Adrenal gland (tissue), 19 donors: ENCODE measurements at places on chromosomes 3 and 15.
A peak's percentile ranks its signal among the peaks of the same experiment; 100 is the strongest.

- DNase-seq: no peak
- peak overlapping the region; percentile 92 for H3K27ac ChIP-seq
- H3K27me3 ChIP-seq: no peaks in the 10 kb centered on the region
- H3K36me3 ChIP-seq: no peaks in the 10 kb centered on the region
- peaks cover 4% of the 10 kb centered on the region for H3K4me1 ChIP-seq
Observed at GRCh38 chr15:43106486-43106829, 620 bp upstream of the UBR1 start.

GRCh38 chr15:76964157-76964556, 30.8 kb upstream of the PSTPIP1 start:
- H3K27ac ChIP-seq: no peak overlapping the region
- no peaks in the 10 kb centered on the region for H3K27me3 ChIP-seq
- no peak for DNase-seq

- no peaks in the 10 kb centered on the region for H3K4me1 ChIP-seq
- no peak overlapping the region for H3K4me3 ChIP-seq
- no peaks in the 10 kb centered on the region for H3K36me3 ChIP-seq
Observed at GRCh38 chr15:60994963-60995475, 234.1 kb downstream of the RORA start.

GRCh38 chr3:135844386-135844785, 121.1 kb upstream of the PPP2R3A start:
- DNase-seq: no peak
- H3K4me3 ChIP-seq: no peak overlapping the region
- H3K27ac ChIP-seq: no peak overlapping the region
- H3K4me1 ChIP-seq: peaks cover 3% of the 10 kb centered on the region

- no peak overlapping the region for H3K27ac ChIP-seq
- no peaks in the 10 kb centered on the region for H3K36me3 ChIP-seq
- H3K4me1 ChIP-seq: peaks cover 18% of the 10 kb centered on the region
- peak; percentile 45 for DNase-seq
- H3K4me3 ChIP-seq: no peak overlapping the region
- no peaks in the 10 kb centered on the region for H3K27me3 ChIP-seq
Observed at GRCh38 chr15:64224511-64224910, 61.7 kb upstream of the PPIB start.

DNA sequence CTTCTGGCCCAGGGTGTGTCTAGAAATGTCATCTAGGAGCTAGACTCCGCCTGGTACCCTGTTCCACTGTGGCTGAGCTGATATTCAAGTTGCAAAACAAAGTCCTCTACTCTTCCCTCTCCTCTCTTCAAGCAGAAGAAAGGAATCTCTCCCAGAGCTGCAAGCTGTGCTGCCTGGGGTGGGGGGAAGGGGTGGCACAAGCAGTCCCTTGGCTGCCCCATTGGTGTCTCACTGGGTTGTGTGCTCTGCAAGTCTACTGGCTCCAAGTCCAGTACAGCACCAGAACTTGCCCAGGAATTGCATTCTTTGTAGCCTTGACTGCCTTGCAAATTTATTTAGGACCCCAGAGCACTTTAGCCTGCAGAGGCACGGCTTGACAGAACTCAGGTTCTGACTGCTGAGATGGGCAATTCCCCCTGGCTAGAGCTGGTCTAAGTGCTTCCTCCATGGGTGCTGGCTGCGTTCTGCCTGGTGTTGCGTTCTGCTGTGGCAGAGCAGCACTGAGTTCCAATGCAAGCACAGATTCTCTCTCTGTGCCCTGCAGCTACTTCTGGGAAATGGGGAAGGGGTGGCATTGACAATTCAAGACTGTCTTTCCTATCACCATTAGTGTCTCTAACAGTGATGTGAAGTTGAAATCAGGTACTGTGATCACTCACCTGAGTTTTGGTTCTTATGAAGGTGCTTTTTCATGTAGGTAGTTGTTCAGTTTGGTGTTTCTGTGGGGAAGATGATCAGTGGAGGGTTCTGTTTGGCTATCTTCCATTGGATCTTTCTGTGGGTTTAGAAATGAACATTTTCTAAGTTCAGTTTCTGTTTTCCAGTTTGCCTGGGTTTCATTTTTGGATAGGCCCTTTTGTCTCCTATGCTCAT, 39.5 kb downstream of the OXSR1 start:
- H3K27me3 ChIP-seq: no peaks in the 10 kb centered on the region
- no peak for DNase-seq
- H3K4me3 ChIP-seq: no peak overlapping the region
- no peaks in the 10 kb centered on the region for H3K36me3 ChIP-seq
